ENCODE measurements at places on chromosomes 1 and 21. TPM values are rescaled to one million over a fixed set of nuclear protein-coding genes. Genes with fewer than 3 reads are reported as not detected.

DNA sequence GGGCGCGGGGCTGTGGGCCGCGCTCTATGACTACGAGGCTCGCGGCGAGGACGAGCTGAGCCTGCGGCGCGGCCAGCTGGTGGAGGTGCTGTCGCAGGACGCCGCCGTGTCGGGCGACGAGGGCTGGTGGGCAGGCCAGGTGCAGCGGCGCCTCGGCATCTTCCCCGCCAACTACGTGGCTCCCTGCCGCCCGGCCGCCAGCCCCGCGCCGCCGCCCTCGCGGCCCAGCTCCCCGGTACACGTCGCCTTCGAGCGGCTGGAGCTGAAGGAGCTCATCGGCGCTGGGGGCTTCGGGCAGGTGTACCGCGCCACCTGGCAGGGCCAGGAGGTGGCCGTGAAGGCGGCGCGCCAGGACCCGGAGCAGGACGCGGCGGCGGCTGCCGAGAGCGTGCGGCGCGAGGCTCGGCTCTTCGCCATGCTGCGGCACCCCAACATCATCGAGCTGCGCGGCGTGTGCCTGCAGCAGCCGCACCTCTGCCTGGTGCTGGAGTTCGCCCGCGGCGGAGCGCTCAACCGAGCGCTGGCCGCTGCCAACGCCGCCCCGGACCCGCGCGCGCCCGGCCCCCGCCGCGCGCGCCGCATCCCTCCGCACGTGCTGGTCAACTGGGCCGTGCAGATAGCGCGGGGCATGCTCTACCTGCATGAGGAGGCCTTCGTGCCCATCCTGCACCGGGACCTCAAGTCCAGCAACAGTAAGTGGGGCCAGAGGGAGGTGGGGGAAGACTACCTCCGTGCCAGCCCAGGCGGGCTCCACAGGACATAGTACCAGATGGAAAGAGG, 808 bp downstream of the MAP3K21 start:
- peaks cover 8% of the 10 kb centered on the region for H3K4me1 ChIP-seq
- H3K36me3 ChIP-seq: no peaks in the 10 kb centered on the region
- DNase-seq: peak; percentile 39
- H3K27me3 ChIP-seq: no peaks in the 10 kb centered on the region
- H3K27ac ChIP-seq: no peak overlapping the region
- peak overlapping the region; percentile 62 for H3K4me3 ChIP-seq

- no peak overlapping the region for H3K4me3 ChIP-seq
- no peak overlapping the region for H3K27ac ChIP-seq
- no peaks in the 10 kb centered on the region for H3K27me3 ChIP-seq
- no peaks in the 10 kb centered on the region for H3K4me1 ChIP-seq
Measured at GRCh38 chr1:69787151-69787550, 219.4 kb downstream of the LRRC7 start.

DNA sequence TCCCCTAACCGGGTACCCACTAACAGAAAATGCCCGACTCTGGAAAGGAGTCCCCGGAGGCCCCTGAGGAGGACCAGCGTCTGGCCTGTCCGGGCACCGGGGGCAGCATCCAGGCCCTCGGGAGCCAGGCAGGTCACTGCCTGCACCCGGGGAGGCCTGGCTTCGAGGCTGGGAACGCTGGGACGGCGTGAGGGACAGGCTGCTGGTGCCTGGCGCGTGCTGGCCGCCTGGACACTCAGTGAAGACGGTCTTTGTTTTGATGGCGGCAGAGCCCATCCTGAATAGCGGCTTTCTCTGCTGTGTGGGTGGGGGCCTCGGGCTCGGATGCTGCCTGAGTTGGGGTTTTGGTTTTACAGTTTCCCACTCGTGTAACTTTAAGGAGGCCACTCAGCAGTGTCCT, 37.6 kb downstream of the PRKCZ start:
- H3K36me3 ChIP-seq: peaks cover 5% of the 10 kb centered on the region
- H3K4me1 ChIP-seq: no peaks in the 10 kb centered on the region
- H3K27me3 ChIP-seq: no peaks in the 10 kb centered on the region

The KIF17 gene
- total RNA-seq: not detected

GRCh38 chr1:40252601-40253000, 4.9 kb downstream of the TMCO2 start:
- no peak overlapping the region for H3K4me3 ChIP-seq
- no peak overlapping the region for H3K27ac ChIP-seq
- H3K36me3 ChIP-seq: no peaks in the 10 kb centered on the region

The SIM2 gene
- not detected for total RNA-seq

GRCh38 chr1:1003618-1004419, 3.9 kb upstream of the HES4 start:
- no peaks in the 10 kb centered on the region for H3K36me3 ChIP-seq
- peaks cover 18% of the 10 kb centered on the region for H3K4me1 ChIP-seq
- H3K27me3 ChIP-seq: peaks cover 9% of the 10 kb centered on the region

DNA sequence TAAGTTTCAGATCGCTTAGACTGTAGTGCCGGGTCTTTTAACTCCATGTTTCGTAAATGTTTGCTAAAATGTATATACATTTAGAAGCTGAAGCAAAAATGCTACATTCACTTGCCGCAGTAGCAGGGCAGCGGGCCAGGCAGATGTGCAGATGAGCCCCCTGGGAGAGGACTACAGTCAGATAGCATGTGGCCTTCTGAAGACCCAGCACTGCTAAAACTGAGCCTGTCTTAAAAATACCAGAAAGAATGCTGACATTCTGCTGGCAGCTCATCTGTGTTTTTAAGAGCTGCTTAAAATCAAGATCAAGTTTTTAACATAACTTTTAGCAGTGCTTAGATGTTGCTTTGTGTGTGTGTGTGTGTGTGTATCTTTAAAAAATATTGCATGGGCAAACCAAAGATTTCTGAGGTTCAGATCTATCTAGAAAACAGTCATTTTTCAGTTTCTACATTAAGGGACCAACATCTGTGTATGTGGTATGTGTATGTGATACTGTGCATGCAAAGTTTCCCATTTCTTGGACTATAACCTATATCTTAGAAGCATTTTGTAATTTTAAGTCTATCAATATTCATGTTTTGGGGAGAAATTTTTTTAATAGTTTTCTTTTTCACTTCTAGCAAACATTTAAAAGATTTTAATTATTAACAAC, 31.7 kb downstream of the CHRM3 start:
- no peak overlapping the region for H3K27ac ChIP-seq
- no peak for DNase-seq
- no peaks in the 10 kb centered on the region for H3K36me3 ChIP-seq
- H3K27me3 ChIP-seq: no peaks in the 10 kb centered on the region
- H3K4me3 ChIP-seq: no peak overlapping the region

All from naive thymus-derived CD4-positive, alpha-beta T cell (primary cell).